Activated T-cell treated with anti-CD3 and anti-CD28 coated beads, Interleukin-2, amount 50 U/mL, for 72 hours (primary cell): ENCODE measurements at places on chromosomes 4 and X.

GRCh38 chr4:92733231-92733630, 429.5 kb downstream of the GRID2 start:
- no peaks in the 10 kb centered on the region for H3K27me3 ChIP-seq
- no peak overlapping the region for H3K27ac ChIP-seq
- no peaks in the 10 kb centered on the region for H3K36me3 ChIP-seq
- no peak overlapping the region for H3K4me3 ChIP-seq
- H3K4me1 ChIP-seq, result no peaks in the 10 kb centered on the region
- DNase-seq, result no peak

GRCh38 chr4:100100985-100101384, 89.3 kb downstream of the DDIT4L start:
- no peaks in the 10 kb centered on the region for H3K36me3 ChIP-seq
- H3K27ac ChIP-seq, result peak overlapping the region; percentile 83
- H3K27me3 ChIP-seq, result no peaks in the 10 kb centered on the region
- DNase-seq, result no peak
- H3K4me3 ChIP-seq, result peak overlapping the region; percentile 71

GRCh38 chrX:155643240-155643639, 30.5 kb upstream of the TMLHE start:
- H3K27me3 ChIP-seq, result peaks cover 10% of the 10 kb centered on the region
- no peak overlapping the region for H3K4me3 ChIP-seq
- peak overlapping the region; percentile 24 for H3K27ac ChIP-seq
- H3K36me3 ChIP-seq, result no peaks in the 10 kb centered on the region
- peaks cover 10% of the 10 kb centered on the region for H3K4me1 ChIP-seq

DNA sequence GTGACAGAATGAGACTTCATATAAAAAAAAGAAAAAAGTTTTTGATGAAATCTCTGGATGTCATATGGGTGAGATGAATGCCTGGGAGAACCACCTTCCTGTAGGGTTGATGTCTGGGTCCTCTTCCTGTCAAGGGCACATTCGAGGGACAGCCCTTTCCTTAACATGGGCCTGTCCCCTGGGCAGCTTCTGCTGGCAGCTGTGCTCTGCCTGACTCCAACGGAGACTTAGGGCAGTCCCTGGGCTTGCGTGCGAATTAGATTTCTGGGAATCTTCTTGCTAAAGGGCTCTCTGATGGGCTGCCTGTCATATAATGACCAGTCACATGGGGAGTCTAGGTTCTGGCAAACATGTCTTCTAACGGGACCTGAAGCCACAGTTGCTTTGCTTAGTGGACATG, 40.7 kb downstream of the TNIP2 start:
- no peak overlapping the region for H3K4me3 ChIP-seq
- H3K27ac ChIP-seq, result no peak overlapping the region
- DNase-seq, result no peak
- peaks cover 35% of the 10 kb centered on the region for H3K36me3 ChIP-seq
- H3K27me3 ChIP-seq, result no peaks in the 10 kb centered on the region

- DNase-seq, result no peak
- no peak overlapping the region for H3K27ac ChIP-seq
- H3K4me3 ChIP-seq, result no peak overlapping the region
- H3K27me3 ChIP-seq, result peaks cover 31% of the 10 kb centered on the region
- no peaks in the 10 kb centered on the region for H3K4me1 ChIP-seq
Observed at GRCh38 chrX:133852401-133852800, 133.0 kb downstream of the GPC3 start.

- no peaks in the 10 kb centered on the region for H3K4me1 ChIP-seq
- H3K27me3 ChIP-seq, result no peaks in the 10 kb centered on the region
- DNase-seq, result no peak
Observed at GRCh38 chr4:96170198-96170597, 330.3 kb downstream of the PDHA2 start.

DNA sequence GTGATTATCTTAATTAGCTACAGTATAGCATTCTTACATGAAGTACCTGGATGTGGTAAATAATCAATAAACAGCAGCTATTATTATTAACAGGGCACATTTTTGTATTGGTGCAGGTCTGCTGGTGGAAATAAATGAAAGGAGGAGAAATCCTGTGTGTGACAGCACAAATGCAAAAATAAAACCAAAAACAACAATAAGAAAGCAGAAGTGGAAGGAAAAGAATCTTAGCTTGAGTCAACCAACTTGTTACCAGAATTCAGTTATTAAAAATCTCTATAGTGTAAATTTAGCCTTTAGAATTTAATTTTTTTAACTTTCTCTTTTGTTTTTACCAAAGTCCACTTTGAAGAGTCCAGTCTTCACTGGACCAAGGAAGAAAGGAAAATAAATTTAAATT, 63.1 kb upstream of the LSM6 start:
- H3K36me3 ChIP-seq, result peaks cover 2% of the 10 kb centered on the region
- H3K4me1 ChIP-seq, result no peaks in the 10 kb centered on the region
- H3K4me3 ChIP-seq, result no peak overlapping the region
- no peak for DNase-seq

DNA sequence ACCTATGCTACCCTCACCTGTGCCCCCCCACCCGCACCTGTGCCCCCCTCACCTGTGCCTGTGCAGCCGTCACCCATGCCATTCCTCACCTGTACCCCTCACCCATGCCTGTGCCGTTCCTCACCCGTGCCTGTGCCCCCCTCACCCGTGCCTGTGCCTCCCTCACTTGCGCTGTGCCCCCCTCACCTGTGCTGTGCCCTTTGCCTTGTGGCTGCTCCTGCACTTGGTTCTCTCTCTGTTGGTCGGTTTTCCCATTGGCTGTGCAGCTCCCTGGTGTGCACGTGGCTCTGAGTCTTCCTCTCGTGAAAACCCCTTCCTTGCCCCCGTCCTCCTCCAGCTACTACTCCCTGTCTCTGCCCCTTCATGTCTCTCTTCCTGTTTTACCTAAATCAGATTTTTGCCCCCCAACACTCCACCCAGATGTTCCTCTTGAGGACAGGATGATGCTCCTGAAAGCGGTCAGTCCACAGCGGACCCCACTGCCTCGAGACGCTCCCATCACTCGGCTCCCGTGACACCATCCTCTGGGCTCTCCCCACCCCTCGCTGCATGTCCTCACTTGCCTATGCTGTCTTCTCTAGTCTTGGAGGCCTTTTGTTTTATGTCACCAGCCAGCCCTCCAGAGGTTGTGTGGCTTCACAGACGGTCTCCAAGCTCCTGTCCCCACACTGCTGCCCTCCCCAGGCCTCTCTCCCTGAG, 6.8 kb downstream of the MAEA start:
- H3K27me3 ChIP-seq, result no peaks in the 10 kb centered on the region
- peaks cover 57% of the 10 kb centered on the region for H3K4me1 ChIP-seq
- no peak overlapping the region for H3K4me3 ChIP-seq
- peaks cover 2% of the 10 kb centered on the region for H3K36me3 ChIP-seq
- no peak for DNase-seq
- no peak overlapping the region for H3K27ac ChIP-seq

GRCh38 chrX:56920338-56920997, 74.9 kb downstream of the SPIN3 start:
- H3K4me3 ChIP-seq, result no peak overlapping the region
- DNase-seq, result no peak
- H3K4me1 ChIP-seq, result no peaks in the 10 kb centered on the region
- peaks cover 51% of the 10 kb centered on the region for H3K27me3 ChIP-seq
- no peak overlapping the region for H3K27ac ChIP-seq
- H3K36me3 ChIP-seq, result peaks cover 4% of the 10 kb centered on the region

DNA sequence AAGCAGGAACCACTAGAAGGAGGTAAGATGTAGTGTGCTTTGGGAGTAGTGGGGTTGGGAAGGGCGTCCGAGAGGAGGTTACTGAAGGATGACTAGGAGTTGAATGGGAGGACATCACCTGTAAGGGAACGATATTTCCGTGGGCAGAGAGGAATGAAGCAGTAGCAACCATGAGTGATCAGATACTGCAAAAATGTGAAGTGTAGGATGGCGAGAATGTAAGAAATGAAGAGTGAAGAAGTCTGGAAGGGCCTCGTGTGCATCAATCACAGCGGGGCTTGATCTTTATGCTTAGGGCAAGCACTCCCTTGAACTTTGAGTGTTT, 594 bp downstream of the MSMO1 start:
- no peak overlapping the region for H3K4me3 ChIP-seq
- peaks cover 30% of the 10 kb centered on the region for H3K4me1 ChIP-seq
- H3K36me3 ChIP-seq, result peaks cover 21% of the 10 kb centered on the region
- DNase-seq, result no peak
- no peak overlapping the region for H3K27ac ChIP-seq
- H3K27me3 ChIP-seq, result no peaks in the 10 kb centered on the region

DNA sequence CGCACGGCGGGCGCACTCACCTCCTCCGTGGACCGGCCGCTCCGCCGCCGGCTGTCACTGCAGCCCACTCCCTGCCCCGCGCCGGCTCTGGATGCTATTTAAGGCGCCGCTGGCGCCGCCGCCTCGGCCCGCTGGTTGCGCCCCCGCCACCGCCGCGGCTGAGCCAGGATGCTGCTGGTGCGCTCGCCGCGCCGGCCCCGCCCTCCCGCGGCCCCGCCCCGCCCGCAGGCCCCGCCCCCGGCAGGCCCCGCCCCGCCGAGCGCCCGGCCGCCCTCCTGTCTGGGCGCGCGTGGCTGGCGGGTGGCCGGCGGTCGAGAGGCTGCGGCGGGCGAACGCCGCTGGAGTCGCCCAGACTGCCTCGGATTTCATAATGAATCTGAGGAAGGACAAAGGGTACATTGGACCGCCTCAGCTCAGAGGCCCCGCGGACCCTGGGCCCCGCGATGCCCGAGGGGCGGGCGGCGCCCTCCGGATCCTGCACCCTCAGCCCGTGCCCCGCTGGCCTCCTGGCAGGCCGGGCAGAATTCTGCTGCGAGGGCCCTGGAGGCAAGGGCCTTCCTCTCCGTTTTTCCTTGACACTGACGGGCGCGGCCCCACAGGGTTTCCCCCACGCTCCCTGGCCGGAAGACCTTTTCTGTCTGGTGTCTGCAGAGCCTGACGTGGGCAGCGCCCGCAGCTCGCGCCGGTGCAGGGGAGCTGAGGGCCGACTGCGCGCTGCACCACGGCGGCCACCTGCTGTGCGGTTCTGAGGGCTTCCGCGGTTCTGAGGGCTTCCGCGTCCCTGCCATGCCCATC, at the start of gene ACSL1:
Gene ACSL1 (minus strand): TSS at position 73 of the 795 bp plus-strand sequence. CDS start 22,454 bp downstream, outside the sequence.
- peak; percentile 83 for DNase-seq
- H3K27ac ChIP-seq, result peak within 1 kb of the TSS; percentile 96
- peak within 1 kb of the TSS; percentile 97 for H3K4me3 ChIP-seq
- no peaks in the 10 kb centered on the region for H3K36me3 ChIP-seq
- H3K27me3 ChIP-seq, result no peaks in the 10 kb centered on the region
- peaks cover 43% of the 10 kb centered on the region for H3K4me1 ChIP-seq

- no peaks in the 10 kb centered on the region for H3K4me1 ChIP-seq
- DNase-seq, result no peak
- H3K27me3 ChIP-seq, result no peaks in the 10 kb centered on the region
- no peaks in the 10 kb centered on the region for H3K36me3 ChIP-seq
- no peak overlapping the region for H3K27ac ChIP-seq
- H3K4me3 ChIP-seq, result no peak overlapping the region
Observed at GRCh38 chr4:8725071-8725841, 132.7 kb downstream of the CPZ start.

DNA sequence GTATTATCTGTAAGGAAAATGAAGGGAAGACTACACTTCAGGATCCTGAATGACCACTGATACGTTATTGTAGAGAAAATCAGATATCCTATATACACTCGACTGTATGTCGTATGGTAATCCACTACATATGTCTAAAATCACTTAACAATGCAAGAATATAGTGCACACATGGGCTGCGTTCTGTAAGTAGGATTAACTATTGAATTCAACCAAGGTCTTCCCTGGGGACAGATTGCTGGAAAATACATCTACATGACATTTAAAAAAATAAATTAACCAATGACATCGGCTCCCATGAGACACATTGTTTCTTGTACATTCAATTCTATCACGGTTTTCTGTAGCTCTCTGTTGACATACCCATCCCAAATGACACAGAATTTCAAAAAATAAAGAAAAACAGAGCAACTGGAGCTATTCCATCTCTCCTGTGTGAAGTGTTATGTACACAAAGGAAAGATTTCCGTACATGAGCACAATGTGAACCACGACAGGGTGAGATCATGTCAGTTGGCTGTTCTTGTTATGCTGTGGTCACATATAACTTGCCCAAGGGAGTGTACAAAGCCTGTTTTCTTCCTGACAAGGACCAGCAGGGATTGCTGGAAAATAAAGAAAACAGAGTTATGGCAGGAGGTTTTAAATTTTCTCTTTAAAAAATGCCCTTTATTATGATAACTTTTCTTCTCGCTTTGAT, 6.1 kb downstream of the ENOX2 start:
- no peak for DNase-seq
- H3K4me3 ChIP-seq, result no peak overlapping the region
- H3K27ac ChIP-seq, result no peak overlapping the region
- H3K4me1 ChIP-seq, result no peaks in the 10 kb centered on the region
- no peaks in the 10 kb centered on the region for H3K36me3 ChIP-seq

DNA sequence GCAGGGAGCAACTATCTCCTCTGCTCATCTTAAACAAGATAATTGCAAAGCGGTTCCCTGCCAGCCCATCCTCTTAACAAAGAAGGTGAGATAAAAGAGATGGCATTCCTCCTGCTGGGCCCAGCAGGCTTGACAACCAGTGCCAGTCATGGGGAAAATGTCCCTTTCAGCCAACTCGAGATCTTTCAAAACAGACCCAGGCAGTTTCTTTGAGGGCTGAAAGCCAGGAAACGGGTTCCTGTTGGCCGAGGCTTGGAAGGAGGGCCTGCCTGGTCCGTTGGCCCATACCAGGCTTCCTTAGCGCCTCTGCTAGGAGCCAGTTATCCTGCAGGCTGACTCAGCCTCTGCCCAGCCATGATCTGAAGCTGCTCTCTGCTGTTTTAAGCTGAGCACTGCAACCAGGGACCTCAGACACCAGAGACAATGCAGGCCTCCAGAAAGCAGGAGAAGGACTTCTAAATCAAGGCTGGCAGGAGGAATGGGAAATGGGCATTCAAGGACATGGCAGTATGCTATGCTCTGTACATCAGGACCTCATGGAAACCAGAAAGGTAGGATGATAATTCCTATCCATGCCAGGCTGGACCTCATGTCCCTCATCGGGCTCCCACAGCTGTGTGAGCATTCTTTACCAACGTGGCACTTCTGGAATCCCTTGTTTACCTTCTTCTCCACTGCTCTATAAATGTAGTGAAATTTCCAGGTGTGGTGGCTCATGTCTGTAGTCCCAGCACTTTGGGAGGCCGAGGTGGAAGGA, 42.4 kb upstream of the SLC2A9 start:
- H3K27me3 ChIP-seq, result no peaks in the 10 kb centered on the region
- H3K27ac ChIP-seq, result no peak overlapping the region
- no peak for DNase-seq

DNA sequence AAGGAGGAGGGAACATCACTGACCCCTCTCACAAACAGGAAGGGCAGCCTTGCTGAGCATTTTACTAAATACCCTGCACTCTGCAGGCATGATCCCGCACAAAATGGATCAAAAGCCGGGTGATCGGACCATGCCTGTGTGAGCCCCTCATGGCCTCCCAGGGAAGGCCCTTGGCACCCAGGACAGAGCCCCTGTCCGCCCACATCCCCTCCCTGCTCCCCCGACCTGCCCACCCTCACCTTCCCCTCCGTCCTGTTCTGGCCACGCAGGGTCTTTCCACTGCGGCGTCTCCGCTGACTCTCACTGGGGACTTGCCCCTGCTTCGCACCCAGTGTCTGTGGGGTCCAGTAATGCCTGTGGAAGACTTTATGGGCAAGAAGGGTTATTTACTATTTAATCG, 105.0 kb downstream of the HMX1 start:
- no peaks in the 10 kb centered on the region for H3K4me1 ChIP-seq
- no peak overlapping the region for H3K4me3 ChIP-seq
- no peaks in the 10 kb centered on the region for H3K27me3 ChIP-seq
- H3K27ac ChIP-seq, result no peak overlapping the region

GRCh38 chr4:41111791-41112190, 102.6 kb downstream of the APBB2 start:
- no peaks in the 10 kb centered on the region for H3K36me3 ChIP-seq
- H3K4me3 ChIP-seq, result no peak overlapping the region
- no peak overlapping the region for H3K27ac ChIP-seq
- no peak for DNase-seq
- H3K27me3 ChIP-seq, result no peaks in the 10 kb centered on the region
